ENCODE measurements at places on chromosomes 4 and X. TPM values are rescaled to one million over a fixed set of nuclear protein-coding genes. Genes with fewer than 3 reads are reported as not detected.

ADGRL3 gene
- not detected for polyA plus RNA-seq

- H3K4me1 ChIP-seq = no peaks in the 10 kb centered on the region
- no peak overlapping the region for H3K4me3 ChIP-seq
- H3K27ac ChIP-seq = no peak overlapping the region
- no peaks in the 10 kb centered on the region for H3K27me3 ChIP-seq
- no peaks in the 10 kb centered on the region for H3K36me3 ChIP-seq
Observed at GRCh38 chrX:143095321-143095720, 69.6 kb downstream of the SPANXN4 start.

ARAF gene
- polyA plus RNA-seq = 116 TPM

TIGD4 gene
- 0.04 TPM for polyA plus RNA-seq

All from B cell (primary cell).